ENCODE measurements at places on chromosomes 12 and 14.

DNA sequence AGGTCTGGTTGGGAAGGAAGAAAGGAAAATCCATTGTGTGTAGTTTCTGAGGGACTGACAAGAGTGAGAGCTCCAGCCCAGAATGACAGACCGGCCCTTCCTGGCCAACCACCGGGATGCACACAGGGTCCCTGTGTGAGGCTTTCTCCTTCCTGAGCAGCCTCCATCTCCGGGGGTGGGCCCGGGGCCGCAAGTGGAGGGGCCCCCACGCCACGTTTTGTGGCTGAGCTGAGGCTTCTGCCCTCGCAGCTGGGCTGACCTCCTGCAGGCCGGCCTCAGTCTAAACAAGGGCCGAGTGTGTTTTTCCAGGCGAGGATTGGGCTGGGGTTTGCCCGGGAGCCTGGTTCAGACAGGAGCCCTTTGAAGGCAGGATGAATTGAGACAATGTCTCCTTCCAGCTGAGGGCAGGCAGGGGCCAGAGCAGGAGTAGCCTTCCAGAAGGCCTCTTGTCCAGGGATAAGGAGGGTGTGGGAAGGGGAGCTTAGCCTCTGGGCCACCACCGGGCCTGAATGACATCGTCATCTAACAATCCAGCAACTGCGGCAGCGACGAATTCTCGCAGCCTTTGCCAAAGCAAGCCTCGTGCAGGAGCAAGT is 96.5 kb upstream of the NCOR2 start:
- DNase-seq = no peak

- DNase-seq = no peak
These were observed 18.9 kb downstream of the RFC5 start for GRCh38 chr12:118035190-118036041.

GRCh38 chr12:75853626-75854025 is 177.9 kb downstream of the PHLDA1 start:
- DNase-seq = no peak

DNA sequence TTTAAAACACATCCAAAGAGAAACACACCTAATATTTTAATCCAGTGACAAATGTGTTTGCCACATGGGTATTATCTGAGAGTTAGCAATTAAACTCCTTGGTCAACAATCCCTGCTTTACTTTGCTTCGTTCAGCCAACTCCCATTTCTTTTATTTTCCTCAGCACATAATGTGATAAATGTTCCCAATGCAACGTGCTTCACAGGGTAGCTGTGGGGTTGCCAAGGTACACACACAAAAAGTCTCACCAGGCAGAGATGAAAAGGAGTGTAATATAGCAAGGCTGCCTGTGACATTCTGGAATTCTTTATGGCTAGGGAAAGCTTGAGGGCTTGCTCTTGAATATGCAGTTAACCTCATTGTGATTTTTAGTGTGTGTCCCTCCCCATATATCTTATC is 208.0 kb upstream of the DIO2 start:
- no peak for DNase-seq

GRCh38 chr14:67071506-67071905 is 117.7 kb upstream of the GARIN2 start:
- no peak for DNase-seq

Measured in HCT116 (cell line).